ENCODE measurements at places on chromosomes 13 and 19.

GRCh38 chr13:25192052-25192451 lies 20.0 kb upstream of the AMER2 start:
- DNase-seq = no peak

- no peak for DNase-seq
Measured at GRCh38 chr13:51202477-51203046, 19.6 kb upstream of the FAM124A start.

GRCh38 chr13:43411741-43412140 lies 375.0 kb downstream of the ENOX1 start:
- no peak for DNase-seq

DNA sequence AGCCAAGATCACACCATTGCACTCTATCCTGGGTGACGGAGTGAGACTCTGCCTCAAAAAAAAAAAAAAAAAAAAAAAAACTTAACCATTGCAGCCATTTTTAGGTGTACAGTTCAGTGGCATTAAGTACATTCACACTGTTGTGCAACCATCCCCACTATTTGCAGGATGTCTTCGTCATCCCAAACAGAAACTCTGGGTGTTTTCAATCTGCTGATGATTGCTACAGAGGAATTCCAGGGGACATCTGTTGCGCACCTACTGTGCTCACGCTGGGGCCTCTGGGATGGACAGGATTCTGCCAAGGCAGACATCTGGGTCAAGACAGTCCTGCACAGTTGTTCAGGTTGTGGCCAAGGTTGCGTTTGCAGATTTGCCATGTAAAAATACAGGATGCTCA lies 2.4 kb upstream of the APOC4 start:
- DNase-seq = no peak

DNA sequence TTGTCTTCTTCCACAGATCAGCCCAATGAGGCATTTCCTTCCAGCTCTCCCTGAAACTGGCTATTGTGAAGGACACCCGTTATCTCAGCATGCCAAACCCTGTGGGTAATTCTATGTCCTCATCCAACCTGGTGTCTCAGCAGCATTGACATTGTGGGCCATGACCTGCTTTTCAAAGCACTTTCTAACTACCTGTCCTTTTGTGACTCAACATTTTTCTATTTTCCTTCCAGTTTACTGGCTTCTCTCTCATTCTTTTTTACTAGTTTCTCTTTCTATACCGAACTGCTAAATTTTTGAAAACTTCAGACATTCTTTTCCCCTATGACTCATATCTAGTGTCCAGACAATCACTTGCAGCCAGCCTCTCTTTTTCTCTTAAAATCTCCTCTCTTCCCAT lies 136.4 kb upstream of the HTR2A start:
- no peak for DNase-seq

DNA sequence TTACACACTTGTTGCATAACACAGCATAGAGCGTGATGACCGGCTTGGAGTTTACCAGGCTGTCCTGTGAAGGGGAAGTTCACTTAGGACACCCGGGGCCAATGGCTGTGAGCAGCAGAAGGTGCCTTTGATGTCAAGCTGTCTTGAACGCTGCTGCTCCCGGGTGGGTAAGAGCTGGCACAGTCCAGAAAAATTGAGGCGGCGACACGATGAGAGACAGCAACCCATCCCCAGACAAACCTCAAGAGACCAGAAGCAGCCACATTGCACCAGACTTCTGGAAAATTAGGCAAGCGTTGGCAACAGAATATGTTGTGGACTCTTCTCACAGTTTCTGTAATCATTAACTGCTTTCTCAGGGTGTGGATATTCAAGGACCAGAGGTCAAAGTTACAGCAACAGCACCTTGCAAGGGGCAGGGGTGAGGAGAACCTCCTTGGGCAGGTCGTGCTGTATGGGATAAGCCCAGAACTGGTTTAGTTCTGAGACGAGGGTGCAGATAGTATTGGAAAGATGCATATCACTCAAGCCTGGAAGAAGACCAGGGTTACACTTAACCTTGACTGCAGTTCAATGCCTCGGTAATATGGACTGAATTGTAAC lies 10.1 kb downstream of the NFILZ start:
- no peak for DNase-seq

Measured in brain pericyte (primary cell).